ENCODE measurements at places on chromosomes 3 and 15.

GRCh38 chr15:61584410-61584809 lies 355.3 kb upstream of the RORA start:
- DNase-seq, result no peak

- peak; percentile 49 for DNase-seq
These were observed 21.1 kb upstream of the IQCF6 start for GRCh38 chr3:51799879-51800749.

GRCh38 chr15:75738014-75738646 lies 25.5 kb upstream of the CSPG4 start:
- no peak for DNase-seq

DNA sequence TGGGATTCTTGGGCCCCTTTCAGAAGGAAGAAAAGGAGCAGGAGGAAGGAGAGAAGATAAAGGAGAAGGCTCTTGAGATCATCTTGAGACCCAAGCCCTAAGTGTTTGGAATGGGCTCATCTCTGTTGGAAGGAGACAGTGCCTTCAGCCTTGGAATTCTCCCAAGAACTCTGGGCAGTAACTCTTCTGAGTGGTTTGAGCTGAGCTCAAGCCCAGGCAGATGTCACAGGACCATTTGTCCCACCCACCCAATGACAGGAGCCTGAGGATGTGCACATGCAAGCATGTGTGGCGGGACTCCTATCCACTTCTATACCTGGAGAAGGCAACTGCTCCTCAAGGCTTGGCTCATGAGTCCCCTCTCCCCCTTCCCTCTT lies 14.6 kb upstream of the TMEM40 start:
- DNase-seq, result no peak

DNA sequence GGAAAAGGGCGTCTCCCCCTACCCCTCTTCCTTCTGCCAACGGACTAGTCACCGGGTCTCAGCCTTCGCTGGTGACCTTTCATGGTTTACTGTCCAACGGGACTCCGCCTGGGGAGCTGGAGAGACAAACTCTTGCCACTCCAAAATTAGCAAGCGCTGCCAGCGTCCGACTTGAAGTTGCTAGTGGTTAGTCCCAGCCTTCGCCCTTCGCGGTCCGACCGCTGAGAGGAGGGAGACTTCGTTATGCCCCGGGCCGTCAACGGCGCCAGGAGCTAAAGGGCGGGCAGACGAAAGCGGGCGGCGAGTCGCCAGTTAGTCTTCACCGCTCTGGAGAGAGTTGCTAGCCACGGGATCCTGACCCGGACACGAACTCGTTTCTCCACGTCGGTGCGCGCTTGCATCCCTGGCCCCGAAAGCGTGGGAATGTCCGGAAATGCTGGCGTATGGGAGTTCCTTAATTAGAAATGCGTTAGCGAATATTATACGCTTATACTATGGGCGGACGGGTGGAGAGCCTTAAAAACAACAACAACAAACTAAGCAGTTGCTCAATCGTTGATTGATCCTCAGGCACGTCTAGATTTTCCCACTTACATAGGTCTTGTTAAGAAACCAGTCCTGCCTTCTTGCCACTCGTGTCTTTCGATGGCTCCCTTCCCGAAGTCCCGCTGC lies 716 bp downstream of the SMC4 start:
- DNase-seq, result no peak

GRCh38 chr3:99949956-99950670 lies 132.5 kb downstream of the CMSS1 start:
- DNase-seq, result no peak

- no peak for DNase-seq
These were observed 689.6 kb upstream of the NECTIN3 start for GRCh38 chr3:110381992-110382391.

GRCh38 chr3:54176106-54176505 lies 53.8 kb downstream of the CACNA2D3 start:
- no peak for DNase-seq

- no peak for DNase-seq
These were observed 68.8 kb upstream of the GSK3B start for GRCh38 chr3:120163026-120163425.

DNA sequence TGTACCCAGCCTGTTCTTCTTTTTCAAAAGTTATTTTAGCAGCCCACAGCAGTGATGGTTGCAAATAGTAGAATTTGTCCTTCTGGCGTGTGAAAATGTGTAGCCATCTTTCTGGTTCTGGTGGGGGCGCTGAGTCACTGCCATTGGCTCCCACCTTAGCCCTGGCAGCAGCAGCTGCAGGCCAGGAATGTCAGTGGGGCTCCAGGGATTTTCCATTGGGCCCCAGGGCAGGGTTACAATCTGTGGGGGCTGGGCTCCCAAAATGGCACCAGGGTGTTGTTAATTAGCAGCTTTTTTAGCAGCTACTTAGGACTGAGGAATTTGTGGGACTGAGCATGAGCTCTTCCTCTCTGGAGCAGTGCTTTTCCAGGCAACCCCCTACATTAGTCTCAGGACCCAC lies 38.9 kb downstream of the TOPAZ1 start:
- no peak for DNase-seq

DNA sequence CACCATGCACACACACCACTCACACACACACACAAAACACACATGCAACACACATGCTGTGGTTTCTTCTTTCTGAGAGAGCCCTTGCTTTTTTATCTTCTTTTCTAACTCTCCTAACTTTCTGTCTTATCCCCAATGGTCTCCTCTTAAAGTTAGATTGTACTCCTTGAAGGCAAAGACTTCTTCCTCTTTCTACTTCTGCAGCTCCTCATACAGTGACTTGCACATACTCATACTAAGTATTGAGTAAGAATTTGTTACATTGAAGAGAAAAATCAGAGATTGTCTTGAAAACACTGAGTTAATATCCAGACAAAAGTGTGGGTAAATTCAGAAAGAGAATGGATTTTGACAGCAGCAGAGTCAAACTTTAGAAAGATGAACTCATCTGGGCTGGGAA lies 64.4 kb downstream of the GTPBP8 start:
- DNase-seq, result no peak

- DNase-seq, result no peak
These were observed 28.1 kb downstream of the ATRIP start for GRCh38 chr3:48474619-48475018.

GRCh38 chr15:81939604-81940440 lies 106.0 kb downstream of the MEX3B start:
- DNase-seq, result no peak

DNA sequence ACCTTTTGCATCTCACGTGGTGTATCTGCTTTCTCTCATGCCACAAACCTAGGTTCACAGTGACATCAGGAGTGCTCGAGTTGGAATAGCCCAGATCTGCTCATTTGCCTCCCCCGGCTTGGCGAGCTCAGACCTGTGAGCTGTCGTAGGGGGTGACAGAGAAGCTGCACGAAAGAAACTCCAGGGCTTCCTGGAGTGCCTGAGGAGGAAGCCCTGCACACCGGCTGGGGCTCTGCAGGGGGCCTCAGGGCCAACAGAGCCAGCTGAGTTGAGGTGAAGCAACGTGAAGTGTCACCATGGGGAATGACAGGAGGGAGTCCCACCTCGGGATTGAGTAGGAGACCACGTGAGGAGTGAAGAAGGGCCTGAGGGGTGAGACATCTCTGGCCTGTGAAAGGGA lies 62.5 kb downstream of the RPN1 start:
- DNase-seq, result no peak

DNA sequence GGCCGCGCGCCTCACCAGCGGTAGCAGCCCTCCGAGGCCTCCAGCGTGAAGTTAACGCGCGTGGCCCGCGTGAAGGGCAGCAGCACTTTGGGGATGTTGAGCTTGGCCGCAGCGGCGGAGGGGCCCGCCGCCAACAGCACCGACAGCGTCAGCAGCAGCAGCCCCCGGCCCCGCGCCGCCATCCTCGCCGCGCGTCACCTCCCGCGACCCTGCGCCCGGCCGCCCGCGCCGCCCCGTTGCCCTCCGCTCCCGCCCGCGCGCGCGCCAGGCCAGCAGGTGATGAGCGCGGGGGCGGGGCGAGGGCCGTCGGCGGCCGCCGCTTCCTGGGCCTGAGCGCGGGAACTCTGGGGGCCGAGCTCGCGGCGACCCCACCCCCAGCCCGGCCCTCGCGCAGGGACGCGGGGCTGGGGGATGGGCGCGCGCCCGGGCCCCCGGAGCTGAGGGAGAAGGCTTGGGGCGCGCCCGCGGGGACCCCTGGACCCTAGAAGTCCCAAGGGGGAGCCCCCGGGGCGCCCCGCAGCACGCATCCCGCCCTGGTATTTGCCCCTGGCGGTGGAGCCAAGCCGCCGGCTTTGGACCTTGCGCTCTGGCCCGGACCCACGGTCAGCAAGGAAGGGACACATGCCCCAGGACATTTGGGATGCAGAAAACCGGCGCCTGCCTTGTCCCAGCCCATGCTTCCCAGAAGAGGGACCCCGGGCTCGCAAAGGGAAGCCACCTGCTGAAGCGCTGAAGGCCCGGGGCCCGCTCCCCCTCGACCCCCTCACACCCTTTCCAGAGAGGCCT lies at the start of gene NUP210:
TSS of gene NUP210 (minus strand) at position 278 of the 786 bp plus-strand sequence. CDS start at position 182, 96 bp downstream.
- no peak for DNase-seq

DNA sequence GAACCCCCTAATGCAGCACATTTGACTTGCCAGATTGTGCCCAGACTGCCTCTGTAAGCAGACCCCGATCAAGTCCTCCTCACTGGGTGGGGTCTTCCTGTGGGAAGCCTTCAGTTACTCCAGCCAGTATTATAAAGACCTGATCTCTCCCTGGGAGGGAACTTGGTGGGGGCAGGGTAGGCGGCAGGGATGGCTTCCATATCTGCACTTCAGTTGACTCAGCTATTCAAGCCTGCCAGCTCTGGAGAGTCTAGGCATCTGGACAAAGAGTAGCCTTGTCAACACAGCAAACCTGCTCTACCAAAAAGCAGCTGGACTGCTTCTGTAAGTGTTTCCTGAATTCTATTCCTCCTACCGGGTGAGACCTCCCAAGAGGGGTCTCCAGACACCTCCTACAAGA lies 21.0 kb upstream of the SLC25A38 start:
- DNase-seq, result no peak

DNA sequence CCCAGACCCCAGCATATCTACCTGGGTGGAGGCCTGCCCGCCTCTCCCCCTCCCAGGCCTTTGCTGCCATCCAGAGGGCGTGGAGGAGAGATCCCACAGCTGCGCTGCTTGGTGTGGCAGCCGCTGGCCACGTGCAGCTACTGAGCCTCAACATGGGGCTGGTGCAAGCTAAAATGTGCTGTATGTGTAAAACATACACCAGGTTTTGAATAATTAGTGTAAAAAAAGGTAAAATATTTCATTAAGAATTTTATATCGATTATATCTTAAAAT lies 95.8 kb downstream of the SEC22A start:
- DNase-seq, result no peak
